ENCODE measurements at places on chromosomes 5 and 9.

- DNase-seq: no peak
Measured at GRCh38 chr5:109299557-109299956, 110.2 kb downstream of the PJA2 start.

DNA sequence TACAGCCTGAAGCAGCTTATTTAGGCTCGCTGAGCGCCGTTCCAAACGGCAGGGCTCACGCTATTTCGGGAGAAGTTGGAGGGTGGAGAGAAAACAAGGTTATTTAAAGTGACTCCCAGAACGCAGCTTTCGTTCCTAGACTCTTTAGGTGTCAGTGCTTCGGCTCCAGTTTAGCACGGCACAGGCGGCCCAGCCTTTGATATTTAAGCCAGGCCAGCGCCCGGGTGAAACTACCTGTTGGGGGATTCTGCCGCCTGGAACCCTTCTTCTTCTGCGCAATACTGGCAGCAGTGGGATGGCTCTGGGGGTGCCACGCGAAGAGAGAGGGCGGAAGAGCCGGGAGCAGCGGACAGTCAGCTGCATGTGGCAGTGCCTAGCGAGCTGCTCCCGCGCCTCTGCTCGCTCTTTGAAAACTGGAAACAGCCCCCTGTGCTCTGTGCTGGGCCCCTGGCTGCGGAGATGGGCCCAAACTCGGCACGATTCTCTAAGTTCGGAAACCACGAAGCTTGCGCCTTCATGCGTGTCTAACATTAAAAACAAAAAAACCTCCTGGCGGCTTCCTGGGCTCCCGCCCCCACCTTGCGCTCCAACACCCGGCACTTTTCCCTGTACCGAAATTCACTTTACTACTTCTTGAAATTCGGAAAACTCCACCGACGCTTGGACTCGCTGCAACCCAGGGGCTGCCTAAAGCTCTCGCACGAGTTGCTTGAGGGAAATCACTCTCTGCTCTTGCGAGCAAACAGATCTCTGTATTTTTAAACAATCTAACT lies 34.6 kb upstream of the NFIB start:
- no peak for DNase-seq

DNA sequence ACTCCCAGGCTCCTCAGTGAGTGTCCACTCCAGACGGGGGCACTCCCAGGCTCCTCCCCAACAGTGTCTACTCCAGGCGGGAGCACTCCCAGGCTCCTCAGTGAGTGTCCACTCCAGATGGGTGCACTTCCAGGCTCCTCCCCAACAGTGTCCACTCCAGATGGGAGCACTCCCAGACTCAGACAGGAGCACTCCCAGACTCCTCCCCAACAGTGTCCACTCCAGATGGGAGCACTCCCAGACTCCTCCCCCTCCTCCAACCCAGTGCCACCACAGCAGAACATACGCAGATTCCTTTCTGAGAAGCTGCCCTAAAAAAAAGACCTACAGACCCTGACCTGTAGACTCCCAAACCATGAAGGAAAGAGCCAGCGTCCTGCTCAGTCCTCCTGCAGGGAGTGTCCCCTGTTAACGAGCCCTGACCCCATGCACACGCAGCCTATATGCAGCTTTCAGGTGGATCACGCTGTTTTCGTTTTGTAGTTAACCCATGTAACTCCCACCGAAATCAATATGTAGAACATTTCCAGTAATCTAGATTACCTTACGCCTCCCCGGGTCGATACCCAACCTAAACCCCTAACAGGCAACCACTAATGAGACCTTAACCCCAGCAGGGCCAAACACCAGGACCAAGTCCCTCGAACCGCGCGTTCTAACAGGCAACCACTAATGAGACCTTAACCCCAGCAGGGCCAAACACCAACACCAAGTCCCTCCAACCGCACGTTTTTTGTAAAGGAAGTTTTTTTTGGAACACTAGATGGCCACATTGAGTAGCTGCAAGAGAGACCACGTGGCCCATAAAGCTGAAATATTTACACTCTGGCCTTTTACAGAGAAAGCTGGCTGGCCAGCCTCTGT lies 15.7 kb downstream of the PNPLA7 start:
- peak; percentile 54 for DNase-seq

DNA sequence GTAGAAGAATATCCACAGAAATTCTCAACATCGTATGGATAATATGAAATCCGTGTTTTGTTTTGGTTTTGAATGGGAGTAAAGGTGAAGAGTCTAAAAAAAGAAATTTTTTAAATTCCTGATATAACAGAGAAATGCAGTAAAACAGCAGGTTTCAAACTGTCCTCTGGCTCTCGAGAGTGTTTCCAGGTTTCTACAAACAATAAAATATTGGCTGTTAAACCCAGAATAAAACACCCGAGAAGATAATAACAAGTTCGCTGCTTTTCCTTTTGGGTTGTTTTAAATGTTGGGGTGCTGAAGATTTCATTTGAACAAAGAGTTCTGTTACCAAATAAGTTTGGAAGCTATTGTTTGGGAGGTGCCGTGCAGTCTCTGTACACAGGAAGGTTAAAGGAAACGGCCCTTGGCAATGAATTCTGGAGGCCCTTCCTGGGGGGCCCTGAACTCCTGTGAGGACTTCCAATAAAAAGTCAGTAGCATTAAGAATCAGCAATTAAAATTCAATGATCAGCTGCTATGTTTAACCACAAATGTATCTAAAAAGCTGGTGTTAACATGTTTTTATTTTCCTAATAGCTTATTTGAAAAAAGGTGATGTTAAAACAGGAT lies 215.8 kb downstream of the TSSK1B start:
- no peak for DNase-seq

DNA sequence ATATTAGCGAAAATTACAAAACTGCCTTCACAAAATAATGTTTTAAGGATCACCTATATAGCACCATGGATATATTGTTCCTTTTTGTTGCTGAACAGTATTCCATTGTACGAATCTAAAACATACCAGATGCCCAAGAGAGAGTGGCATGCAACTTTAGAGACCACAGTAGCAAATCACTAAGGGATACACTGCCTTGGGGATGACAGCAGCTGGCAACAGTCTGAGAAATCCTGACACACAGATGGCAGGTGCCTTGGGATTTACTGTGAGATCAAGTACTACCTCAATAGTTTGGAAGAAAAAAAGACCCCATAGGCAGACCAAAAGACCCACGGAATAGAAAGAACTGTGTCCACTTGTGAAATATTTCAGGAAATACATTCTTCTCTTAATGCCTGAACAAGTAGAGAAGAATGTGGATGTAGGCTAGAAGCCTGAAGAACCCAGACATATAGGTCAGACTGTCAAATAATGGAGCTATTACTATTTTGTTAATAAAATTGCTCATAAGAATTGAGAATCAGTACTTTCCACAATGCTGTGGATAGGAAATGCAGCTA lies 53.4 kb downstream of the PLPP1 start:
- no peak for DNase-seq

DNA sequence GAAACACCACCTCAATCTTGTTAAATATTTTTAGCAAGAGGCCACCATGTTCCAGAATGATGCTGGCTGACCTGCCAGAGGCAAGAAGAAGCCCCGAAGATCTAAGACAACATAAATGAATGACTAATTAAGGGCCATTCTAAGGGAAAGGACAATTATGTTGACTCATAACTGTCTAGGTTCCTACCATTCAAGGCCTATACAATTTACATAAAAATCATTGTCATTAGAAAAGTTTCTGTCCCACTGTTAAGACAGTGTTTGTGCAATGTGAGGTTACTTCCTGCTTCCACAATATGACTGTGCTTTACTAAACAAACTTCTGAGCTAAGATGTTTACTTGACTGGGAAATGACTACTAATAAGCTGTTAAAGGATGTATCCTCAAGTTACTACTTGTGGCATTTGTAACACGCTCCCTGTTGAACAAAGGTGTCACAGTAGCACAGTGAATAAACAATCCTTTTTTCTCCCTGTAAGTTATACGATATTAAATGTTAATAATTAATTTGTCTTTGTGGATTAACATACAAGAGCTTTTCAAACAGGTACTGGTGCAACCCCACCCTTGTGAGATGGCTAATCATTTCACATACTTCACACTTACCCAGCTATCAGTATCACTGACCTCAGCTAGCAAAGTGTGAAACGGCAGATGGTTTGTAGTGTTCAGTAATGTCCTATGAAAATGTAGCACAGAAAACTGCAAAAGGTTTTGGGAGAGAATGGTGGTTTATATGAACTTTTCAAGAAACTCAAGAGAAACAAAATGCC lies 195.8 kb downstream of the EFNA5 start:
- no peak for DNase-seq

- no peak for DNase-seq
Measured at GRCh38 chr9:76192013-76192412, 202.2 kb downstream of the RFK start.

- DNase-seq: no peak
Measured at GRCh38 chr5:179362355-179362754, 17.1 kb upstream of the ADAMTS2 start.

- no peak for DNase-seq
Measured at GRCh38 chr9:21551401-21551800, 69.3 kb upstream of the IFNE start.

DNA sequence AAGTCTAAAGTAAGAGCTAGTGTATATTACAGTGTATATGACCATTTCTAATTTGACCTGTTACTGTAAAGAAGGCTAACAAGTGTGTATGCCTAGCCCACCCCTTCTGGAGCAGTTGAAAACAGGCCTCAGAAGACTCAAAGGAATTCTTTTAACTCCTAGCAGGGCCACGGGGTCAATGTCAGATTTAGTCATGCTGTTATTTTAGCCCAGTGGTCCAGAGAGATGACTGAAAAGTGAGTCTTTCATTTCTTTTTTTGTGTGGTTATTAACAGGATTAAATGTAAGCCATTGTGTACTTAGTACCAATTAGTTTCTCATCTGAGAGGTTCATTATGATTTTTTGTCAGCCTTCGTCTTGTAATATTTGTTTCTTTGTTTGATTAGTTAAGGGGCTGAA lies 24.4 kb downstream of the ZCCHC7 start:
- no peak for DNase-seq

- no peak for DNase-seq
Measured at GRCh38 chr5:108432024-108432423, 50.1 kb upstream of the FBXL17 start.

- no peak for DNase-seq
Measured at GRCh38 chr5:150531686-150532085, 23.8 kb downstream of the NDST1 start.

DNA sequence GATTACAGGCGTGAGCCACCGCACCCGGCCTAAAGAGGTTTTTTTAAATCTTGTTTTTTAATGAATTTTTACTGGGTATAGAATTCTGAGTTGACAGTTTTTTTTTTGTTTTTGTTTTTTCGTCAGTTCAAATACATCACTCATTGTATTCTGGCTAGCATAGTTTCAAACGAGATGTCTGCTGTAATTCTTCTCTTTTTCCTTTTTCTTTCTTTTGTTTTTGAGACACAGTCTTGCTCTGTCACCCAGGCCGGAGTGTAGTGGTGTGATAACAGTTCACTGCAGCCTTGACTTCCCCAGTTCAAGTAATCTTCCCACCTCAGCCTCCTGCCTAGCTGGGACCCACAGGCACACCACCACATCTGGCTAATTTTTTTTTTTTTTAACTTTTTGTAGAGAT lies 2.2 kb upstream of the PRRT1B start:
- DNase-seq: no peak

DNA sequence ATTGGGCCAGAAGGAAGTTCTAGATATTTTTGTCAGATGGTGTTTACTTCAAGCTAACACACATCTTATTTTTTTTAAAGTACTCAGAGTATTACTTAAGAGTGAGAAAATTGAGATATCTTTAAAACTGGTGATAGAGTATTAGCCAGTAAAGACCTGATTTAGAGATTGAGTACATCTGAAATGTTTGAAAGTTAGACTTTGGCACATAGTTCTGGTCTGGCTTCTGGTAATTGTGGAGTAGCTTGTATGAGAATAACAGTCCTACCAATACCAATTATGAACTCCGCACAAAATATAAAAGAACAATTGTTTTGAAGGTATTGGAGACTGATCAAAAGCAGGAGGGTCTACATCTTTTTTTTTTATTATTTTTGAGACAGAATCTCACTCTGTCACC lies 44.5 kb upstream of the GLIPR2 start:
- no peak for DNase-seq

- DNase-seq: no peak
Measured at GRCh38 chr5:107813559-107813958, 142.8 kb upstream of the EFNA5 start.

- DNase-seq: no peak
Measured at GRCh38 chr5:138999674-139000073, 124.5 kb upstream of the LRRTM2 start.

- DNase-seq: no peak
Measured at GRCh38 chr5:42513246-42513645, 90.0 kb downstream of the GHR start.

DNA sequence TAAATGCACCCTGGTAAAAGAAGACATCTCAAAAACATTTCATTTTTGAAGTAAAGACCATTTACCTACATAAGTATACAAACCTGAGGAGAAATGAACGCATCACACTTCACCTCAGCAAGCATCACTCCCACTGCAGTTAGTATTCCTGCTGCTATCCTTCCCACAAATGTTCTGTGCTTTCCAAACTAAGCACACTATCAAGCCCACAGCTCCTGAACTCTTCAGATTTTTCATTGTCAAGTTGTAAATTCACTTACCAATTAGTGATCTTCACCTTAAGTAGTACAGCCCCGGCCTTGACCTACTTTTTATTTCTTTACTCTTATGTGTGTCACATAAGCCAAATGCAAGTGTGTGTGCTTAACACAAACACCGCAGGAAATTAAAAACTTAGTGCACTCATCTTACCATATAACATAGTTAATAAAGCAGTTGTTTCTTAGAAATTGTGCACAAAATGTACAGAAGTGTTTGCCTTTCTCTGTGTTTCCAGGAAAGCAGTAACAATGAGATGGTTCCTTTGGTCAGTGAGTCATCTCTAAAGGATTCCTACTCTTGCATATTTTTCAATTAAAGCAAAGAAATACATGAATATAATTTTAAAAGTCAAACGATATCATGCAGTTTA lies 169.4 kb downstream of the APBA1 start:
- DNase-seq: peak; percentile 18

- no peak for DNase-seq
Measured at GRCh38 chr5:123098767-123099513, 9.9 kb downstream of the PRDM6 start.

GRCh38 chr9:69412741-69413150 lies 87.7 kb downstream of the ENTREP1 start:
- peak; percentile 78 for DNase-seq

- no peak for DNase-seq
Measured at GRCh38 chr5:143233031-143233430, 170.5 kb downstream of the NR3C1 start.

GRCh38 chr5:95241635-95242034 lies 43.3 kb downstream of the MCTP1 start:
- no peak for DNase-seq

DNA sequence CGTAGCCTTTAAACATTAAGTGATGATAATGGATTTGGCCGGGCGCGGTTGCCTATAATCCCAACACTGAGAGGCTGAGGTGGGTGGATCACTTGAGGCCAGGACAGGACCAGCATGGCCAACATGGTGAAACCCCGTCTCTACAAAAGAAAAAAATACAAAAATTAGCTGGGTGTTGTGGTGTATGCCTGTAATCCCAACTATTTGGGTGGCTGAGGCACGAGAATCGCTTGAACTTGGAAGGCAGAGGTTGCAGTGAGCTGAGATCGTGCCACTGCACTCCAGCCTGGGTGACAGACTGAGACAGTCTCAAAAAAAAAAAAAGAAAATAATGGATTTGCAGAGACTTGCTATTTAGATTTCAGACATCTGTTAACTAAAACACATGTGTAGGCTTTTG lies 9.2 kb upstream of the MATR3 start:
- no peak for DNase-seq

All from urothelium cell line (cell line).